ENCODE measurements at places on chromosomes 7 and 10.

DNA sequence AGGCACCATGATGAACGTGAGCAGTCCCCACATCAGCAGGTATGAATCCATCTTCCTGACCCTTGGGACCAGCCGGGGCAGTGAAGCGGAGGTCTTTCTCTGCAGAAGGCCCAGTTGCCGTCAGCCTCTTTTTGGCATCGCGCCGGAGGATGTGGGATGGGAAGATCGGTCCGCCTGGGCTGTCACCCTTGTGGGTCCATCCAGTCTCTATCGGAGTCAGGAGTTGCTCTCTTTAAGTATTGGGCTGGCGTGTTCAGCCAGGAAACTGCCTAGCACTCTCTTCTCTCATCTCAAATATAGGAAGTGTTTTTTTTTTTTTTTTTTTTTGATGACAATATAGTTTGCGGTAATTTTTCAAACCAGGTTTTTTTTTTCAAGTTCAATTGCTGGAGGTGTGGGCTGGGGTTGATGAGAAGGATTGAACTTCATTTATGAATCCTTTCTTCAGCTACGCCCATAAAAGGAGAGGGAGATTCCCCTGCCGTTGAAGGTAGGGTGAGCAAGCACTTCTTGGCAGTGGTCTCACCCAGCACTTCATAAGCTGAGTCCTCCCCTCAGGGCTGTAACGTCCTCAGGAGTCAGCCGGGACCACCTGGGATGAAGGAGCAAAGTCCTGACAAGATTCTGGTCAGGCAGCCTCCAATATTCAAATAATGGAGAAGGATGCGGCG, at the start of gene IL2RA:
IL2RA (minus strand) TSS at position 267 of the 671 bp plus-strand sequence; CDS start at position 51, 216 bp downstream.
- peak; percentile 77 for DNase-seq

- no peak for DNase-seq
Observed at GRCh38 chr7:37035631-37036030, 311.3 kb upstream of the AOAH start.

DNA sequence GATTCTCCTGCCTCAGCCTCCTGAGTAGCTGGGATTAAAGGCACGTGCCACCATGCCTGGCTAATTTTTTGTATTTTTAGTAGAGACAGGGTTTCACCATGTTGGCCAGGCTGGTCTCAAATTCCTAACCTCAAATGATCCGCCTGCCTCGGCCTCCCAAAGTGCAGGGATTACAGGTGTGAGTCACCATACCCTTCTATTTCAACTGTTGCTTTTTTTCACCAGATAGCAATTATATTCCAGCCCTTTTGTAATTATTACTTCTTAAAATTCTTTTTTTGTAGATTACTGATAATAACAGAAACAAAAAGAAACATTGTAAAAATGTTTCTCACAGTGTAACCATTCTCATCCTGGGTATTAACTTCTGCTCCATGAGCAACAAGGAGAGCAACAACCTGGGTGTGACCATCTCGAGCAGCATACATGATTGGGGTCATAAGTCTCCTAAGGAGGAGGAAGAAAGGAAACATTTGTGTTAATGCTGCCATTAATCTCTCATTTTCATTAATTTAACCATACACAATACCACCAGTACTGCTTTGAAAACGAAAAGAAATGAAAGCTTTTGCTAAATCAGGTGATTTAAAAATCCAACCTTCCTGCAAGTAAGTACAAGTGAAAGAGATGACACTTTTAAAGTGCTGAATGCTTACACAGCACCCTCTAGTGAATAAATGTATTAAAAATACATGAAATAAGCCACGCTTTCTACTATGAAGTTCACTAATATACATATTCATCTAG, 41.8 kb downstream of the ASZ1 start:
- DNase-seq: no peak

DNA sequence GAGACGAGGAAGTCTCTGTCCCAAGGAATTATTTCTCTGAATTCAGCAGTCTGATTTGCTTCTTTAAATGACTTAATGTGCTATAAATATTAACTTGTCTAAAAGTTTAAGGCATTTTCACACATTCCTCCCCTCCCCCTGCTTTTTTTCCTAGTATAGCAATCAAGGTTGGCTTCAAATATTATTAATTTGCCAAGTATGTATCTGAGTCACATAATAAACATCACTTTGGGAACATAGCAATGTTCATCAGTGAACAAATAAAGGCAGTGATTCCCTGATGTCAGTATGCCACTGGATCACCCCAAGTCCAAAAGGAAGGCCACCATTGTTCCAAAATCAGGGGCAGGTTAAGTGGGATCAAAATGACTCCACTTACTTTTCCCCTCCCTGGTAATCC, 40.5 kb downstream of the PDE6C start:
- no peak for DNase-seq

GRCh38 chr10:132322586-132323048, 9.4 kb upstream of the LRRC27 start:
- DNase-seq: no peak

- no peak for DNase-seq
Observed at GRCh38 chr7:16762177-16762576, 8.6 kb downstream of the TSPAN13 start.

GRCh38 chr7:144814299-144814698, 21.6 kb downstream of the TPK1 start:
- DNase-seq: no peak

GRCh38 chr7:57407125-57407524, 42.9 kb upstream of the ZNF716 start:
- no peak for DNase-seq

- DNase-seq: no peak
Observed at GRCh38 chr10:58780476-58780875, 267.8 kb downstream of the BICC1 start.

GRCh38 chr7:43110791-43111535, 1.5 kb upstream of the HECW1 start:
- no peak for DNase-seq

- DNase-seq: no peak
Observed at GRCh38 chr7:132455378-132455777, 120.9 kb downstream of the PLXNA4 start.

DNA sequence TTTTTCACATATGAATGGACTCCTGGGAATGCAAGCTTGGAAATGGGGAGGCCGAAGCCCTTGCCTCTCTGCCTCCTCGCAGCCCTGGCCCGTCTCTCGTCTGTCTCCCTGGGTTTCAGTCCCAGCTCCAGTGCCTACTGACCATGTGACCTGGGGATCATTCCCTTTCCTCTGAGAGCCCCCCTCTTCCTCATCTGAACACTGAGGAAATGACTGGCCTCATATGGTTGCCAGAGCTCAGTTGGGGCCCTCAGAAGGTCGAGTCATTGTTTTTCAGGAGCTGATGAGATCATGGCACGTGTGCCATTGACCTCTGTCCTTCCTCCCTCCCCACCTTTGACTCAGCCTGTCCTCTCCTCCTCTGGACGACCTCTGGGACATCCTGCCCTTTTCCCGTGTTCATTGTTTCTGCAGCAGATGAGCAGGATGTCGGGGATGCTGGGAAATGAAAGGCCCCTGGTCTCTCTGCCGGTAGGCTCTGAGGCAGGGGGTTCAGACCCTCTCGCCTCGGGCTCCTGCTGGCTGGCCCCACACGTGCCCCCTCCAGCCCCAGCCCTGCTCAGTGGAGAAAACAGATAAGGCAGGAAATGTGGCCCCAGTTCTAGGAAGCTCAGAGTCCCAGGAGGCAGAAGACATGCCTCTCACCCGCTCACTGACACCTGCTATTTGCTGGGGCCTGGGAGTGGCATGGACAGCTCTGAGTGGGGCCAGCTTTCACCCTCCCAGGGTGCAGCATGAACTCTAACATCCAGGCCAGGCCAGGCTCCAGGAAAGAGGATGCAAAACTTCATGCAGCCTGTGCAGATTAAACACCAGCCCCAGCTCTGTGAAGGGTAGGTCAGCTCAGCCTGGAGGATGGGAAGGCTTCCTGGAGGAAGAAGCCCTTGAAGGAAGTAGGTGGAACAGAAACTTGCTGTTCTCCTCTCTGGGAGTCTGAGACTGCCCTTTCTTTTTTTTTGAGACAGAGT, 8.3 kb upstream of the PPP1R35 start:
- DNase-seq: no peak

- no peak for DNase-seq
Observed at GRCh38 chr10:122725006-122725405, 25.4 kb upstream of the C10orf120 start.

DNA sequence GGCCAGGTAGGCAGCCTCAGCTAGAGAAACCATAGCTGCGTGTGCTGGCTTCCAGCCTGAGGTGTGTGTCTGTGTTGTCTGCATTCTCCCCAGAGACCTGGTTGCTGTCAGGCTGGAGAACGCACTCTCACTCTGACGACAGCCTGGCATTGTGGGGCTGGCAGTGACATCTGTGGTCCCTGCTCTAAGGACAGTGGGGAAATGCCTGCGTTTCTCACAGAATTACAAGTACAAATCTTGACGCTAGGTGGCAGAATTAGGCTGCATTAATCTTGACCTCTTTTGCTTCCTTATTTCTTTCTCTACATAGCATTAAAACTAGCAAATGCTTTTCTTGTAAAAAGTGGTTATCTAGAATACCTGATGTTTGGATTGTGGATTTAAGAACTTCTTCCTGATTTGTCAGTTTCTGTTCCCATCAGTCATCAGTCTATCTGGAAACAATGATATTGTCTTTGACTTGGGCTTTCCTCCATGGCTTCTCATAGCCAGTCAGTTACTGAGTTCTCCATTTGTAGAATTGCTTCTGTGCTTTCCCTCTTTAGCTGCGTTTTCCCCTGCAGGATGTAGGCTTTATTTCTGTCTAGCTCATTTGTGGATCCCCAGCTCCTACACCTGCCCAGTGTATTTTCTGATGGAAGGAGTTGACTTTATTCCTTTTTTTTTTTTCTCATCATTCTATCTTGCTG, 86.0 kb downstream of the FANK1 start:
- peak; percentile 45 for DNase-seq

GRCh38 chr10:129658376-129659072, 191.5 kb downstream of the MGMT start:
- no peak for DNase-seq

- no peak for DNase-seq
Observed at GRCh38 chr10:103083266-103083976, 109.7 kb downstream of the NT5C2 start.

- no peak for DNase-seq
Observed at GRCh38 chr7:112986256-112987031, 100.2 kb downstream of the GPR85 start.

GRCh38 chr7:73555411-73555982, 2.0 kb downstream of the BCL7B start:
- no peak for DNase-seq

GRCh38 chr10:28774051-28774995, 97.0 kb downstream of the BAMBI start:
- DNase-seq: no peak

DNA sequence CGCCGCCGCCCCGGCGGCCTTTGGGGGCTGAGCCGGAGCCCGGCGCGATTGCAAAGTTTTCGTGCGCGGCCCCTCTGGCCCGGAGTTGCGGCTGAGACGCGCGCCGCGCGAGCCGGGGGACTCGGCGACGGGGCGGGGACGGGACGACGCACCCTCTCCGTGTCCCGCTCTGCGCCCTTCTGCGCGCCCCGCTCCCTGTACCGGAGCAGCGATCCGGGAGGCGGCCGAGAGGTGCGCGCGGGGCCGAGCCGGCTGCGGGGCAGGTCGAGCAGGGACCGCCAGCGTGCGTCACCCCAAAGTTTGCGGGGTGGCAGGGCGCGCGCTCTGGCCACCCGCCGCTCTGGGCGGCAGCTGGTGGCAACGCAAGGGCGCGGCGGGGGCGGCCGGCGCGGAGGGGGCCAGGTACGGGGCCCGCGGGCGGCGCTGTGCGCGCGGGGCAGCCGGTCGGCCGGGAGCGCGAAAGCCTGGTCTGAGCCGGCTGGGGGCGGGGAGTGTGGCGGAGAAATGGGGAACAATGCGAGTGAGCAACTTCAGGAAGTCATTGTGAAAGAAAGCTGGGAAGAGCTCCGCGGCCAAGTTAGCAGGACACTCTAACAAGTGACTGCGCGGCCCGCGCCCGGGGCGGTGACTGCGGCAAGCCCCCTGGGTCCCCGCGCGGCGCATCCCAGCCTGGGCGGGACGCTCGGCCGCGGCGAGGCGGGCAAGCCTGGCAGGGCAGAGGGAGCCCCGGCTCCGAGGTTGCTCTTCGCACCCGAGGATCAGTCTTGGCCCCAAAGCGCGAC, at the start of gene IKZF1:
IKZF1 (plus strand) TSS at position 588 of the 782 bp plus-strand sequence. CDS start 14,346 bp downstream, outside the sequence.
- peak; percentile 66 for DNase-seq

DNA sequence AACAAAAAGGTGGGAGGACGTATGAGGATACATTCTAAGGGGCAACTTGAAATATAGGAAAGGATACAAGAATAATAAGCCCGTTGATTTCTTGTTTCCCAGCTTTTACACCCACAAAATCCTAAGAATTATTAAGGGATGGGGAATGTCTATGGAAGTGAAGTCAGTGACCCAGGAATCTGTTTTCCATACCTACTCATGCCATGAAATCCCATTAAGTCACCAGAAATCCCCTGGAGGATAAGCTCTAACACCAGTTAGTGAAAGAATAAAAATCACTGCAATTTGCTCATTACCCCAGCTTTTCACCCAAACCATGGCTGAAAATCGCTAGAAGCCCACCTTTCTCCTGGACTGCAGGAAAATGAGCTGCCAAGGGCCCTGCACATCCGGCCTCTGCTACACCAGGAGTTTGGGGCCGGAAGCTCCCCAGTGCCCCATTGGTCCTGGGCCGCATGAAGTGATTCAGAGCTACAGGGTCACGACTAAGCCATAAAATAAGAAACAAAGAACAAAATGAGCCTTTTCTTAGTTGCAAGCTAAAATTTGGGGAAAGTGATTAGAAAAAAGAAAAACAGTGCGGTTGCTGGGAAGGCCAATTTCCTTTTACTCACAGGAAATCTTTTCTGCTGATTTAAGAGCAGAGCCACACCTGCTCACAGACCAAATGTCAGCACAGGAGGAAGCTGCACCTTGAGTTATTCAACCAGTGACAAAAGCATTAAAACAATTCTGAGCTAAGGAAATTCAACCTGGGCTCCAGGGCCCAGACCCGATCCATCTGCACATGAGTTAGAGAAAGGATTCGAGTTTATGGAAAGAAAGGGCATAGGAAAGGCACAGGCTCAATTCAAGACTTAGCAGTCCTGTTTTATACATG, 40.3 kb downstream of the HIPK2 start:
- no peak for DNase-seq

DNA sequence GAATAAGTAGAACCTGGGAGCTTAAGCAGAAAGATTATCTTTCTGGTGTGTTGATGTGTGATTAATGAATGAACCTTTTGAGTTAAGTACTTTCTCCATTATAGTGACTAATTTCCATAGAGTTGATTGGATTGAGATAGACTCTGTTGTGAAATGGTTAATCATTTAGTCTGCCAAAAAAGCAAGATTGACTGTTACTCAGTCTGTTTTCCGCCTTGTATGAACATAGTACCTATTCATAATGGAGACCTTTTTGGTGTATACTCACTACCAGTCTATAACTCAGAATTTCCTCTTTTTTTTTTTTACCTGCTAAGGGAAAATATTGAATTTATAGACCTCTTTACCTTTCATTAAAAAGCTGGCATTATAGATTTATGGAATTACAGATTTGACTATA, 14.4 kb upstream of the NPVF start:
- no peak for DNase-seq

DNA sequence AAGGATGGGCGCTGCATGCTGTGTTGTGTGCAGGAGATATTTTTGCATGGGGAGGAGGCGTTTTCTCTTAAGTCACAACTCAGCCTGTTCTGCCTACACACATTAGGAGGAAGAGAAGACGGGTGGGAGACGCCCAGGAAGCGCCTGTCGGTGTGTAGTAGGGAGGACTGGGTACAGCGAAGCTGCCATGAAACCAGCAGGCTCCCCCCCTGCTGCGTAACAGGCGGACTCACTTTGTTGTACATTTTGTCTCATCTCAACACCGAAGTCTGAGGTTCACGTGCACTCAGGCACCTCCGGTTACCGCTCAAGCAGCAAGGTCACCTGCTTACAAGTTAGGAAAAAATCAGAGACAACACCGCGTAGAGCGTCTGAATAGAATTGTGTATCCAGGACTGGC, 56.3 kb downstream of the CRTAC1 start:
- no peak for DNase-seq

Data from CD4-positive, alpha-beta T cell treated with Interleukin-21 for 1 hour (primary cell).